CD8-positive, alpha-beta memory T cell (primary cell): ENCODE measurements at places on chromosomes 2 and 18. TPM values are rescaled to one million over a fixed set of nuclear protein-coding genes. Genes with fewer than 3 reads are reported as not detected.

DNA sequence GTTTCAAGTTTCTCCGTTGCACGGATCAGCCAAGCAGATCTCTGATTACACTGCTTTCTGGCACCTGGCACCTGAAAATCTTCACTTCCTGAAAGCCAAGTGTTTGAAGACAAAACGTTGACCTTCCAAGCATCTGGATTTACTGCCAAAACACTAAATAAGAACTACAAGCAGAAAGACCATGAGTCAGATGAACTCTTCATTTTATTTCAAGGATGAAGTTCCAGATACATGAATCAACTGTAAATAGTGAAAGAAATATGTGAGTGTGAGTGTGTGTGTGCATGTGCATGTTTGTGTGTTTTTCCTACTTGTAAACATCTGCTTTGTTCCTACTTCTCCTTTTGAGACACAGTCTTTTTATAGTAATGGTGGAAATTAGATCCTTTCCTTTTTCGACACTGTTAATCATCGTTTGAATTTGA lies 60.0 kb upstream of the DTNA start:
- no peak overlapping the region for H3K4me3 ChIP-seq
- H3K27ac ChIP-seq, result no peak overlapping the region
- H3K27me3 ChIP-seq, result no peaks in the 10 kb centered on the region
- DNase-seq, result no peak
- no peaks in the 10 kb centered on the region for H3K4me1 ChIP-seq
- H3K36me3 ChIP-seq, result no peaks in the 10 kb centered on the region

GRCh38 chr2:222752746-222753145 lies 81.3 kb downstream of the MOGAT1 start:
- no peak for DNase-seq
- no peak overlapping the region for H3K27ac ChIP-seq

- no peaks in the 10 kb centered on the region for H3K27me3 ChIP-seq
- DNase-seq, result no peak
- peaks cover 53% of the 10 kb centered on the region for H3K4me1 ChIP-seq
Observed at GRCh38 chr2:197893403-197894177, 89.2 kb downstream of the PLCL1 start.

DNA sequence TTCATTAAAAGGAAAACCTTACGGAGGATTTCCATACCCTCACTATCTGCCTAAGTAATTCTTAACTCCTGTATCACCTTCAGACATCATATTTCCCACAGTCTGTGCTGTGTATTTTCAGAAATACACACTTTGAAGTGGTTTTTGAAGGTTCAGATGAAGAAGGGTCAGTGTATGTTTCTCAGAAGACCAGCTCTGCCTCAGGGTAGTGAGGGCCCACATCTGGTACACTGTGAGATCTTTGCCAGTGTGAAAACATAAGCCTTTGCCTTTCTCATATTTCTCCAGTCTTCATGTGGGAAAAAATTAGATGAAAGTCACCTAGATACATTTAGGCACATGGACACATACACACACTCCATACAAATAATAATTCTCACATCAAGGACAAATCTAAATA lies 408.4 kb downstream of the RIT2 start:
- H3K27ac ChIP-seq, result no peak overlapping the region
- no peak overlapping the region for H3K4me3 ChIP-seq
- no peaks in the 10 kb centered on the region for H3K27me3 ChIP-seq
- no peaks in the 10 kb centered on the region for H3K36me3 ChIP-seq
- no peak for DNase-seq
- no peaks in the 10 kb centered on the region for H3K4me1 ChIP-seq

Gene LRRTM1
- total RNA-seq, result not detected

DNA sequence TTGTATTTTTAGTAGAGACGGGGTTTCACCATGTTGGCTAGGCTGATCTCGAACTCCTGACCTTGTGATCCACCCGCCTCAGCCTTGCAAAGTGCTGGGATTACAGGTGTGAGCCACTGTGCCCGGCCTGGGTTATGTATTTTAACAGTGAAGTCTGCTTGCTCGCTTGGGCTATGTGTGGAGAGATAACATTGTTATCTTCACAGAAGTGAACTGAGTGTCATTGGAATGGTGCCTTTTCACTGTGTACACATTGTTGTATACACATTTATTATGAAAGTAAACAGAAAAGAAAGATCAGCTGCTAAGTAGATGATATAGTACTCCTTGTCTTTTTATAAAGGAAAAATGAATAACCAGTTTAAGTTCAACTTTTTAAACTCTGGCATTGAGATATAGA lies 30.4 kb downstream of the RNF138 start:
- no peak overlapping the region for H3K27ac ChIP-seq
- no peaks in the 10 kb centered on the region for H3K4me1 ChIP-seq
- DNase-seq, result no peak
- H3K27me3 ChIP-seq, result no peaks in the 10 kb centered on the region
- peaks cover 20% of the 10 kb centered on the region for H3K36me3 ChIP-seq

- DNase-seq, result no peak
- no peak overlapping the region for H3K4me3 ChIP-seq
- H3K27me3 ChIP-seq, result no peaks in the 10 kb centered on the region
- H3K4me1 ChIP-seq, result no peaks in the 10 kb centered on the region
Observed at GRCh38 chr2:74429487-74430451, 8.2 kb downstream of the WDR54 start.

- H3K36me3 ChIP-seq, result no peaks in the 10 kb centered on the region
- no peak for DNase-seq
- H3K27me3 ChIP-seq, result no peaks in the 10 kb centered on the region
- H3K4me1 ChIP-seq, result no peaks in the 10 kb centered on the region
- H3K4me3 ChIP-seq, result no peak overlapping the region
Observed at GRCh38 chr2:173631127-173631460, 276.4 kb downstream of the CDCA7 start.

DNA sequence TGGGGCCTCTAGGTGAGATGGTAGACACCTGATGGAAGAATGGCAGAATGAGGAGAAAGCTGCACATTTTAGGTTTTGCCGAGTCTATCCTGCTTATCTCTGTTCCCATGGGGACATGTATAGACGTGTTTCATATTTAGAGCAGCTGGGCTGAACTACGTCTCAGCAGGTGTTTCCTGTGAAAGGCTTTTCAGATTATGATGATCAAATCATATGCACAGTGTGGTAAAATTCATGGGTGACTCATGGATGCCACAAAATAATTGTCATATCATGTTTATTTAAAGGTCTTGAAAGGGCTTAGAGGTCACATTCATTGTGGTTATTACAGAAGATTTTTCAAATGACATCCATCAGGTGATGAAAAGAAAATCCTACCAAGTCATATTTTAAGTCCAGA lies 90.5 kb downstream of the ICOS start:
- no peaks in the 10 kb centered on the region for H3K4me1 ChIP-seq
- H3K4me3 ChIP-seq, result no peak overlapping the region
- DNase-seq, result no peak
- no peaks in the 10 kb centered on the region for H3K27me3 ChIP-seq
- no peak overlapping the region for H3K27ac ChIP-seq

GRCh38 chr2:46183426-46183825 lies 113.8 kb upstream of the EPAS1 start:
- no peaks in the 10 kb centered on the region for H3K36me3 ChIP-seq
- H3K4me3 ChIP-seq, result no peak overlapping the region
- H3K27me3 ChIP-seq, result no peaks in the 10 kb centered on the region
- DNase-seq, result no peak
- H3K27ac ChIP-seq, result no peak overlapping the region

- no peaks in the 10 kb centered on the region for H3K4me1 ChIP-seq
- no peak overlapping the region for H3K27ac ChIP-seq
- no peaks in the 10 kb centered on the region for H3K36me3 ChIP-seq
- no peak overlapping the region for H3K4me3 ChIP-seq
- DNase-seq, result no peak
- no peaks in the 10 kb centered on the region for H3K27me3 ChIP-seq
Observed at GRCh38 chr2:7206111-7206810, 289.0 kb downstream of the RNF144A start.

GRCh38 chr2:179671043-179671981 lies 190.1 kb downstream of the ZNF385B start:
- H3K27ac ChIP-seq, result no peak overlapping the region
- no peaks in the 10 kb centered on the region for H3K4me1 ChIP-seq
- no peaks in the 10 kb centered on the region for H3K27me3 ChIP-seq
- no peak for DNase-seq

- no peak for DNase-seq
- H3K36me3 ChIP-seq, result no peaks in the 10 kb centered on the region
- peaks cover 4% of the 10 kb centered on the region for H3K27me3 ChIP-seq
- H3K4me3 ChIP-seq, result no peak overlapping the region
- no peaks in the 10 kb centered on the region for H3K4me1 ChIP-seq
Observed at GRCh38 chr2:158099716-158100115, 2.0 kb upstream of the UPP2 start.

GRCh38 chr18:46190667-46191066 lies 86.5 kb downstream of the HAUS1 start:
- no peaks in the 10 kb centered on the region for H3K36me3 ChIP-seq
- peaks cover 12% of the 10 kb centered on the region for H3K4me1 ChIP-seq
- no peaks in the 10 kb centered on the region for H3K27me3 ChIP-seq
- H3K4me3 ChIP-seq, result no peak overlapping the region

Gene NMUR1
- total RNA-seq, result 0.15 TPM

- no peak overlapping the region for H3K27ac ChIP-seq
- H3K4me1 ChIP-seq, result no peaks in the 10 kb centered on the region
- H3K4me3 ChIP-seq, result no peak overlapping the region
- H3K36me3 ChIP-seq, result no peaks in the 10 kb centered on the region
Observed at GRCh38 chr2:241519669-241520068, 11.3 kb upstream of the STK25 start.

DNA sequence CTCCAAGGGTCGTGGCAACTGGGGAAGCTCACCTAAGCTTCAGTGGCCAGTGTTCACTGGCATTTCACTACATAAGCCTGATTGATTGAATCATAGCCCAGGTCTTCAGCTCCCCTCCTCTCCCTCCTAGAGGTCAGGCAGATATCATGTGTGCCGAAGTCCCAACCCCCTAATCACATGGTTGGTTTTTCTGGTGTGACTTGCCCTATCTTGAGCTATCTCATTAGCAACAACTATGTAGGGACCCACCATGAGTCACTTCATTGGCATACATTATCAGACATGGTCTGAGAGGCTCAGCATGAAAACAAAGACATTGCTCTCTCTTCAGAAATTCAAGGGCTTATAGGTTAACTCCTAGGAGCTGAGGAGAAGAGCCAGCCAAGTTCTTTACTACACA lies 76.8 kb downstream of the LYPD1 start:
- H3K4me1 ChIP-seq, result no peaks in the 10 kb centered on the region
- H3K27me3 ChIP-seq, result no peaks in the 10 kb centered on the region
- no peak for DNase-seq
- no peak overlapping the region for H3K27ac ChIP-seq
- H3K36me3 ChIP-seq, result no peaks in the 10 kb centered on the region

Gene SP5
- total RNA-seq, result not detected

DNA sequence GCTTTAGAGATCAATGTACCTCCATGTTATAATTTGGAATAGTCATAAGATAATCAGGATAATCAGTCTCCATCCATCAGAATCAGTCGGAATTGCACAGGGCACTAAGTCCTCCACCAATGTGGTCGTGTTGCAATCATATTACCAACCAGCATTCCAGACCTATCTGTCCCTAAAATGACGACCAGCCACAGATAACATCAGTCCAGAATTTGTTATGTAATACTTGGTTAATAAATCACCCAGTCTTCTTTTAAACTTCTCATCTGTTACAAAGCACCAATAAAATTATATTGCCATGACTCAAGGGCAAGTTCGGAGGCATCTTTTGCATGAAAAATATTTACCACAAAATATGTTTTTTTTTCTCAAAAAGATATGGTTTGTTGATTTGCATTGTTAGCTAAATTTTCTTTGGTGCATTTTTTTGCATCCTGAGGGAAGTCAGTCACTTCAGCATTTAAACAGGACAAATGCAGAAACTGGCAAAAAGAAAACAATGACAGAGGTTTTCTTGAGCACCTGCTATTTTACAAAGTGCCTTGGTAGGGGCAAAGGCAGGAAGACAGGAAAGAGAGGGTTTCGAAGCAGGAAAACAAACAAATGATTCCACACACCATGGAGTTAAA lies 29.3 kb downstream of the PIEZO2 start:
- H3K36me3 ChIP-seq, result no peaks in the 10 kb centered on the region
- H3K4me3 ChIP-seq, result no peak overlapping the region
- no peak for DNase-seq

GRCh38 chr18:5982332-5982731 lies 87.0 kb upstream of the TMEM200C start:
- H3K4me1 ChIP-seq, result no peaks in the 10 kb centered on the region
- no peak overlapping the region for H3K27ac ChIP-seq
- no peaks in the 10 kb centered on the region for H3K36me3 ChIP-seq

GRCh38 chr2:200652158-200652557 lies 66.3 kb downstream of the AOX1 start:
- no peaks in the 10 kb centered on the region for H3K36me3 ChIP-seq
- H3K27me3 ChIP-seq, result no peaks in the 10 kb centered on the region
- DNase-seq, result no peak
- H3K4me3 ChIP-seq, result no peak overlapping the region

Gene IL37
- not detected for total RNA-seq

- H3K27ac ChIP-seq, result no peak overlapping the region
- no peaks in the 10 kb centered on the region for H3K36me3 ChIP-seq
- H3K27me3 ChIP-seq, result no peaks in the 10 kb centered on the region
- no peaks in the 10 kb centered on the region for H3K4me1 ChIP-seq
- DNase-seq, result no peak
Observed at GRCh38 chr2:148486655-148487054, 157.9 kb upstream of the EPC2 start.

- H3K4me1 ChIP-seq, result no peaks in the 10 kb centered on the region
- no peak overlapping the region for H3K4me3 ChIP-seq
- H3K36me3 ChIP-seq, result no peaks in the 10 kb centered on the region
- no peak overlapping the region for H3K27ac ChIP-seq
Observed at GRCh38 chr2:167013227-167013626, 124.9 kb downstream of the XIRP2 start.

Gene KDM3A
- total RNA-seq, result 46.2 TPM

Gene POMC
- 6.2 TPM for total RNA-seq

DNA sequence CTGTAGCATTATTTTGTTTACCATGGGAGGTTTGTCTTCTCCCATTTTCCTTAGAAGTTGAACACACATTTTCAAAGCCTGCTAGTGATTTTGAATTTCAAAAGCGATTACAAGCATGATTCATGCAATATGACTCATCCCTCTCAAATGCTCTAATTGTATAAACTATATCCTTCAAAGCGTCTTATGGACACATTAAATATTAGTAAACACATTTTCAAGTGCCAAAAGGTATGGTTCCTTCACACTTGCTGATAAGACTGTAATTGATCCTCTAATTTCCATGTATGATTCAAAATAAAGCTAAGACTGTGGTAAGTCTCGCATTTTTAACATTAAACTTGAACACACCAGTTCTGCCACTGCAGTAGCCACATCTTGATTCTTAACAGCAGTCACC lies 512.9 kb downstream of the LRRTM4 start:
- H3K36me3 ChIP-seq, result no peaks in the 10 kb centered on the region
- no peak overlapping the region for H3K27ac ChIP-seq
- H3K4me1 ChIP-seq, result no peaks in the 10 kb centered on the region

Gene FAM237A
- total RNA-seq, result not detected
